ENCODE measurements at places on chromosomes 2 and 18. TPM values are rescaled to one million over a fixed set of nuclear protein-coding genes. Genes with fewer than 3 reads are reported as not detected.

DNA sequence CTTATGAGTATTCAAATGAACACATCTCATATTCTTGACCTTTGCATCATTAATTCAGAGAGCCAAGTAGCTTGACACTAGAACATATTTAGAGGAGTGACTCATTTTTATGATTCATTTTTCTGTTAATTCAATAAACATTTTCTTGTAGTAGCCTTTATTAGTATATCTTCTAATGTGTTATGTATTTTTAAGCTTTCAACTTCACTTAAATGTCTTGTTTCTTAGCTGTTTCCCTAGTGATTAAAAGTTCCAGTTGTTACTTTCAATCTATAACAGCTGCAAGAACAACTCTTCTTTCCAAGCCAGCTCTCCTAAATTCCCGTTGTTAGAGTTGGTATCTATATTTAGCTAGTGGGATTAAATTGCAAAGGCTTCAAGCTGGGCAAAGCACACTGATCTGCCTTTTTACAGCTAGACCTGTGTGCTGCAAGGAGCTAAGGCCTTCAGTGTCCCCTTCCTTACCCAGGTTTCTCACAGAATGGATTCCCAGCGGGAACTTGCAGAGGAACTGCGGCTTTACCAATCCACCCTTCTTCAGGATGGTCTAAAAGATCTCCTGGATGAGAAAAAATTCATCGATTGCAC is at the start of gene KLHL41:
TSS of gene KLHL41 (plus strand) at position 405 of the 588 bp plus-strand sequence. CDS start at position 482, 77 bp downstream.
- DNase-seq, result no peak

GRCh38 chr2:27241761-27242613 is 20.9 kb downstream of the SLC30A3 start:
- no peak for DNase-seq

DNA sequence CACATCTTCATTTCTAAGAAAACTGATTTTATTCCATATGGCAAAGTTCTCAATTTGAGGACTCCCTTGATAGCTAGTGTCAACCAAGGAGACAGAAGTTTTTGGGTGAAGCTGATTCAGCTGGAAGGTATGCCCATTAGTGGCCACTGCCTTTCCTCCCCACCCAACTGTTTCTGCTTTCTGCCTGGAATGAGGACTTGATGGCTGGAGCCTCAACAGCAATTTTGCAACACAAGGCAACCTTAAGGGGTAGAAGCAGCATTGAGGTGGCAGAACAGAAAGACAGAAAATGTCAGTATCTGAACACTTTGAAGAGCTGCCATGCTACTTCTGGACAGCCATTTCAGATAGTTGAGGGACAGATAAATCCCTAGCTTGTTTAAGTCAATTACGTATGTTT is 47.0 kb downstream of the INHBB start:
- no peak for DNase-seq

DNA sequence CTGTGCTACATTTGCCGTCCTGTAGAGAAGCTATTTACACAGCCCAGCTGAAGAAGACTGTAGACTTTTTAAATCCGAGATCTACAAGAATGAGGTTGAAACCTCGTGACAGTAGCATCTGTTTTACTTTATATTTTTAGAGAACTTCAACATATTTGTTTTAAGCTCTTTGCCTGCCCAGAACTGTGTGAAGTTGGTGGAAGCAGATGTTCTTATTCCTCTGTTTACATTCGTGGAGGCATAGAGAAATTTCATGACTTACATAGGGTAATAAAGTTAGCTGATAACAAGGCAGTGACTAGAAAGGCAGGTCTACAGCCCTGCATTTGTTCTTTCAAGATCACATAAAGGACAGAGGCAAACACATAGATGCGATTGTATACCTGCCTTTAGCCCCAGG is 47.0 kb upstream of the MAP3K20 start:
- DNase-seq, result no peak

GRCh38 chr2:25489631-25490030 is 147.9 kb upstream of the DNMT3A start:
- no peak for DNase-seq

GRCh38 chr2:20222014-20222768 is 2.7 kb downstream of the SDC1 start:
- DNase-seq, result no peak

DNA sequence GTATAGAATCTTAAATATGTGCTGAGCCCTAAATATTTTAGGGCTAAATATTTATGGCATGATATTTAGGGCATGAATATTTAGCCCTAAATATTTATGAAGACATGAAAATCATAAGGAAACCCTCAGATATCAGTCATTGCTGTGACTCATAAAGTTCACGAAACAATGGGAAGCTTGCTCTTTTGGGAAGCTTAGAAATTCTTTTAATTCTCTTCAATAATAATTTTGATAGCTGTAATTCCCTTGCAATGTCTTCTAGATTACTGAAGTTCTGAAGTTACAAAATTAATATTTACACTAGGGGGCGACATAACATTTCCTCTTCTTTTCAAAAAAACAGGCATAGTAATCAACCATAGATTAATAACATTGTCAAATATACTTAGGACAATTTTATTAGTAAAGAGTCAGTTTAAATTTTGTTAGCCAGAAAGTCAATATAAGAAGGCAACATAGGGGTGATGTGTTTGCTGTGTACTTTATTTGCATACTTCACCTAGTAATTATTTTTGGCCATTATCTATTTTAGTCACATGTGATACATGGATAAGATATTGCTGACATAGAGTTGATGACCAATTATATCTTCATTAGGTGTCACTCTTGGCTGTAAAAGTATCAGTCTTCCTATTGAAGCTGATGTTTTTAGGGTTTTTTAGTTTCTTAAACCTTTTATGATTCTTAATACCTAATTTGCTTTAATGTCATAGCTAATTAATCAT is 13.2 kb downstream of the ZNF804A start:
- DNase-seq, result no peak

- DNase-seq, result no peak
Measured at GRCh38 chr2:119315241-119315925, 51.3 kb downstream of the C2orf76 start.

GRCh38 chr2:75098856-75099255 is 100.5 kb downstream of the TACR1 start:
- DNase-seq, result no peak

- no peak for DNase-seq
Measured at GRCh38 chr2:139946690-139947089, 1166.5 kb upstream of the NXPH2 start.

- no peak for DNase-seq
Measured at GRCh38 chr2:190537765-190538164, 3.2 kb upstream of the NEMP2 start.

- no peak for DNase-seq
Measured at GRCh38 chr2:167692936-167693335, 554.5 kb downstream of the STK39 start.

DNA sequence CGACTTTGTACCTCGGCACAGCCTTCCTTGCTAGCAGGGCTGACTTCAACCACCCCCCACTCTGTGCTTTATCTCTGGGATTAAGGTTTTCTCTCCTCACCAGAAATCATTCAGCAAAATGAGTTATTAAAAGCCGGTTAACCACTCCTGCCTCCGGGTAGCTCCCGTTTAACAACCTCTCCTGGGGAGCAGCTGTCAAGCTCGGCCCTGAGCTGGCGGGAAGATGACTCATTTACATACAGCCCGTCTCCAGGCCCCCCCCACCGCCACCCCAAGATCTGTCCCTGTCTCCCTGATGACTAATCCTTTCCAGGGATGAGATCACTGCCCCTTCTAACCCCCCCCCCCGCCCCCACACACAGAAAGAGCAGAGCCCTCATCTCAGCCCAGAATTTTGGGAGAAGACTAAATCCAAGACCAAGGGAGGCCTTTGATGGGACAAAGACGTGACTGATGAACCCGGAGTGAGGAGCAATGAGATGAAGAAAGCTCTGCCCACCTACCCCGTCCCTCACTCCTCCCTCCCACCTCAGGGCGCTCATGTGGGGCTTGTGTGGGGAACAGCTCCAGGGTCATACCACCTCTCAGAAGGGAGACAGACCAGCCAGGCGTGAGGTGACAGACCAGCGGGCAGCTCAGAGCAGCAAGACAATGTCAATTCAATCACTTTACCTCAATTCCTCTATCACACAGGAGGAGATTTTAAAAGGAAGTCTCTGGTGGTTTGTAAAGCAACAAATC is 131.4 kb downstream of the MSH2 start:
- DNase-seq, result no peak

DNA sequence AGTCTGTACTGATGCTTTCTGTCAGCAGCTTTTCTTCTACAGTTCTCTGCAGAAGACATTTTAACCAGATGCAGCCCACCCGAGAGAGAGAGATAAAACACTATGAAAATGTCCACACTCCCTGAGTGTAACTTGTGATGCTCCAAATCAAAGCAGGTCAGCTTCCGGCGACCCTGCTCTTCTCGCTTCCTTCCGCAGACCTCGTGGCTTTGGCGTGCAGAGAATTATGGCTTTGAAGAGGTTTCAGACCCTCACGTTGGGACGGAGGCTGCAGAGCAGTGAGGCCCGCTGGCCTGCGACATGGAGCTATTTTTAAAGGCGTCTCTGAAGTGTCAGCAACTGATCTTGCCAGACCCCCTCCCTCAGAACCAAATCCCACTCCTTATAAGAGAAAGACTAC is 41.8 kb downstream of the TMEM163 start:
- DNase-seq, result no peak

DNA sequence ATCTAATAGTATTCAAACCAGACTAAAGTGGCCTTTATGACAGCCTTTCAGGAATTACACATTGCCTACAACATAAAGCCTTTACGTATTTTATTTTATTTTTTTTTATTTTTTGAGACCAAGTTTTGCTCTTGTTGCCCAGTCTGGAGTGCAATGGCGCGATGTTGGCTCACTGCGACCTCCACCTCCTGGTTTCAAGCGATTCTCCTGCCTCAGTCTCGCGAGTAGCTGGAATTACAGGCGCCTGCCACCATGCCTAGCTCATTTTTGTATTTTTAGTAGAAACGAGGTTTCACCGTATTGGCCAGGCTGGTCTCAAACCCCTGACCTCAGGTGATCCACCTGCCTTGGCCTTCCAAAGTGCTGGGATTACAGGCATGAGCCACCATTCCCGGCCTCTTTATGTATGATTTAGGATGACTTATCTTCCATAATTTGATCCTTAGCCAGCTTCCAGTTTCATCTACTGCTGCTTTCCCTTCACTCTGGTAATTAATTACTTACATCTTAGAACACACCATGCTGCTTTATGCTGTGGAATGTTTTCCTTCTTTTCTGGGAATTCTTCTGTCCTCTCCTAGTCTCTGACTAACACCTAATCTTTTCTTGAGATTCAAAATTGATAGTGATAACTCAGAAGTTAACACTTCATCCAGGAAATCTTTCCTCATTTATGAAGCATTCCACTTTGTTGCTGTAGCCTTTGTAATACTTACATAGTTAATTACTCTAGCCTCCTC is 2.6 kb downstream of the USP14 start:
- DNase-seq, result no peak

DNA sequence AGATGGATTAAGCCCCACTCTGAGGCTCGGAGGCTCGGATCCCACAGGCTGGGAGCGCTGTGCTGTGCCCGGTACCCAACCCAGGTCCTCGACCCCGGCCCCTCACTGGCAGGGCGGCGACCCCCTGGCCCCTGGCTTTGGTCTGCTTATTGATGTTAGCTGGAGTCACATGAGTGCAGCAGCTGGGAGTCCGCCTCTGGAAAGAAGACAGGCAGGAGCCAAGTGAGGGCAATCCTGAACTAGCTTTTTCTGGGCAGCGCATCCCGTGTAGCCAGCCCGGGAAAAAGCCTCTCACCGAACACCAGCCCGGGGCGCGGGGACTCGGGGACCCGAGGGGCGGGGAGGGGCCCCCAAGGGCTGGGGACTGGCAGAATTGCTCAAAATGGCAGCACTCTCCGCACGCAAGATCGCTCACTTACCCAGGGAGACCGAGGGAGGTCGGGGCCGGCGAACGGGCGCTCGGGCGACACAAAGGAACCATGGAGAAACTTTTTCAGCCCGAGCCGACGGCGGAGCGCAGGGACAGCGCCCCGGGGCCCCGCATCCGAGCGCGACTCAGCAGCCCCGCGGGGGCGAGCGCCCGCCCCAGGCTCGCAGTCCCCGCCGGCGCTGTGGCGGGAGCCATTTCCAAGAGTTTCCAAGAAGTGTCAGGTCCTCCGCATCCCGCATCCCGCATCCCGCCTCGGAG is 567 bp downstream of the TMEM200C start:
- DNase-seq, result peak; percentile 14

CENPA gene
- total RNA-seq, result 0.42 TPM

CDK15 gene
- total RNA-seq, result not detected

DNA sequence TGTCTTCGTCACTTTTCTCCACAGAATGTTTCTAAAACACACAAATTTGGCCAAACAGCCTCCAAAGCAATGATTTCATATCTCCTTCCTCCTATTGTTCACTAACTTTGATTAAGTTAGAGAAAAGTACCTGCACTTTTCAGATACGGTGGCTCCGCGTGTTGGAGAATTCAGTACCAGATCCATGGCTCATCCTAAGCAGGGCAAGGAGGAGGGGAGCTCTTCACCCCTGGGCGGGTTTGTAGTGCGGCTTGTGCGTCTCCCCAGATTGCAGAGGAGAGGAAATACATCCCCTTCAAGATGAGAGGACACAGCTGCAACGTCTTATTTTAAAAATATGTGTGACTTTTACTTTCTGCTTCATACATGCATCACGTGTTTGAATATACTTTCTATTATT is 333.0 kb downstream of the AGAP1 start:
- no peak for DNase-seq

- no peak for DNase-seq
Measured at GRCh38 chr18:68428661-68429060, 286.2 kb downstream of the TMX3 start.

MORN2 gene
- 4.8 TPM for total RNA-seq

- DNase-seq, result no peak
Measured at GRCh38 chr2:228387776-228388175, 206.3 kb upstream of the SPHKAP start.

DNAH6 gene
- total RNA-seq, result 0.82 TPM

UGT1A10 gene
- total RNA-seq, result not detected

GRCh38 chr2:27255660-27256059 is 7.2 kb downstream of the SLC30A3 start:
- no peak for DNase-seq

GRCh38 chr2:166451468-166451867 is 42.6 kb downstream of the SCN7A start:
- DNase-seq, result no peak

GRCh38 chr2:240129731-240130392 is 6.2 kb downstream of the COPS9 start:
- DNase-seq, result no peak

ARL5A gene
- 51.0 TPM for total RNA-seq
